ENCODE measurements at places on chromosomes 4 and X.

DNA sequence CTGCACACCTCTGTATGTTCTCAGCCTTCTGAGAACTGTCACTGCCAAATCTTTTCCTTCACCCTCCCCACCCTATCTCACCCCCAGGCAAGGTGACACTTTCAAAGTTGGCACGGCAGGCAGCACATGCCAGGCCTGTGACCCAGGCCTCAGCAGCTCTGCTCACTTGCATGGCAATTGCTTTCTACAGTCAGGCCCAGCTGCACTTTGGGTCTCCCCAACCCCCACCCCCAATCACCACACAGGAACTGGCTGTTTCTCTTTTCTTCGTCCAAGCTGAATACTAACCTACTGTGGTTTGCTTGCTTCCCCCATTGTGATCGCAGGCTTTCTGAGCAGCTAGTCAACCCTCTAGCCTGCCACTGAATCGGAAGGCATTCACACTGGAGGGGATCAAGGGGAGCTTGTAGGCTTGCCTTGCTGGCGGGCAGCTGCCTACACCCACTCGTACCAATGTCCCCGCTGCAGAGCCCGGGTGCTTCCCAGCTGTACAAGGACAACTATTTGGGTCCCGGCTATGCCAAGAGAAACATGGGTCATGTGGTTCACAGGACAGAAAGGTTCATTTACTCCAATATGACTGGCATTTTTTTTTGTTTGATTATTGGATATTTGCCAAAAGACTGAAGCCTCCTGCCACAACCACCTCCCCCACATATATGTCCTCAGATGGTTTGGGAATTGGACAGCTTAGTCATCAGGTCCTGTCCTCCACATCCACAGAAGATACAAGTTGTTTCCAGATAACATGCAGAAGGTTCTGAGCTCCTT lies 28.1 kb downstream of the SLC25A43 start:
- no peak for DNase-seq

GRCh38 chr4:7158081-7158750 lies 34.1 kb upstream of the SORCS2 start:
- no peak for DNase-seq

DNA sequence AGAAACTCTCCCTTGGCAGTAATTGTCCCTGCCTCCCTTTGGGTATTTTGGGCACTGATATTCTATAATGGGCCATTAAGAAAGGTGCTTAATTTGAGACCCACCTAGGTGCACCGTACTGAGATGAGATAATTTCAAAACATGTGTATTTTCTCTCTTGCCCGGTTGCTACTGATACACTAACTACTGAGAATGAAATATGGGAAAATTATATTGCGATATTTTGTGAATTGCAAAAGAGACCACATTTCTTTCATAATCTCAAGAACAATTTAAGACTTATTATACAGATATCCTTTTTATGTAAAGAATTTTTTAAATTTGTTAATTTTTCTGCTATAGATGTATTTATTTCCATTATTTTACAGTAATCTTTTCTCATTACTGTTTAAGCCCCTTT lies 284.9 kb downstream of the ADGRL3 start:
- DNase-seq: no peak

DNA sequence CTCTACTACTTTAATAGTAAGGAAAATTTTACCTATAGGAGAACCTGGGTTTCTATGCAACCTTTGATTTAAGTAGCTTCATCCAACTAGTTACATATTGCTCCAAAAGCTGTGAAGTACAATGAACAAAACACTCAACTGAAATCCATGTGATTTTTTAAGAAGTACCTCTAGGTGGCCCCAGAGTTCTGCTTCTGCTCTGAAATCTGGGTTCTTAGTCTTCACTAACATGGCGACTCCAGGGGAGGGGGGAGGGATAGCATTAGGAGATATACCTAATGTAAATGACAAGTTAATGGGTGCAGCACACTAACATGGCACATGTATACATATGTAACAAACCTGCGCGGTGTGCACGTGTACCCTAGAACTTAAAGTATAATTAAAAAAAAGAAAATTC lies 73.4 kb upstream of the MAGEB2 start:
- peak; percentile 12 for DNase-seq

DNA sequence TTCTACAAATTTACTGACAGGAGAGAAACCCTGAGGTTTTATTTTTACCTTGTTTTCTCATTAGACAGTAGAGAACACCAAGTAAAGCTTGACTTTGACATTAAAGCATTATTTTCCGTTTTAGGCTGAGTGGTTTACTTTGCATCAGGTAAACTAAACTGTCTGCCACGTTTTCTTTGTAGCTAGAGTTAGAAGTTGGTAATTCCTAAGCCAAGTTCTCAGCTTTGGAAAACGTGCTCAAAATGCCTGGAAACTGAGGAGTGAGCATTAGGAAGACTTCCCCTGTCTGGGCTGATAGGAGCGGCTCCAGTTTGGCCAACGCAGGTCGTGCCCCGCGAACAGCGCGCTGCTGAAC lies 819 bp downstream of the PDLIM3 start:
- DNase-seq: no peak

DNA sequence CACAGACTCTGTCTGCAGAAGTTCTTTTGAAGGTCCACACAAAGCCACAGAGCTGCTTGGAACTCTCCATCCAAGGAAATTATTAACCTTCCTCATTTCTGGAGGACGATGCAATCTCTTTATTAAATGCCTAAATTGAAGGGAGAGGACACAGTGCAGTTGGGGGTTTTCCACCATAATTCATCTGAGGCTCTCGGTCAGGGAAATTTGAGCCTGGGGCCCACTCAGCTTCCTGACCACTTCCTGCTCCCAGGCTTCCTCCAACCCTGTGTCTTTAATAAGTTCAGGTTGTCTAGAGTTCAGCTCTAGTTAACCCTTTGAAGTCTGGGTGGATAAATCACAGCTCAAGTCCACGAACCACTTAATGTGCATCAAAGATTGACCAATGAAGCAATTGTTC lies 58.5 kb downstream of the PRPS1 start:
- no peak for DNase-seq

- no peak for DNase-seq
Measured at GRCh38 chrX:30230395-30230794, at the start of gene MAGEB3. Gene MAGEB3, plus strand, starts transcription at chrX:30230657. Its CDS starts 5,268 bp downstream, at chrX:30235925.

DNA sequence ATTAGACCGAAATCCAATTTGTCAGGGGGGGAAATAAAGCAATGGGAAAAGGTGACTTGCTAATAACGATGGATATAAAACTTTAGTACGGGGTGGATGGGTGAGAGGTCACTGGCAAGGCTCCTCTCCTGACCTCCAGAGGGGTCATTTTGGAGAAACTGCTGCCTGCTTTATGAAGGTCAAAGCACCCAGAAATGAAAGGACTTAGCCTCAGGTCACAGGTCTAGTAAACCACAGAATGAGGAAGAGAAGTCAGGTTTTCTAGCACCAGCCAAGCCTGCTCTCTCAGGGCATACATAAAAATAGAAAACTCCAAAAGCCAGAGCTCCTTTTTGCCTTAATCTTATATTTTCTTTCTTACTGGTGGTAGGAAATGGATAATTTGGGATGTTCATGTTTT lies 134.2 kb downstream of the SHROOM3 start:
- no peak for DNase-seq

DNA sequence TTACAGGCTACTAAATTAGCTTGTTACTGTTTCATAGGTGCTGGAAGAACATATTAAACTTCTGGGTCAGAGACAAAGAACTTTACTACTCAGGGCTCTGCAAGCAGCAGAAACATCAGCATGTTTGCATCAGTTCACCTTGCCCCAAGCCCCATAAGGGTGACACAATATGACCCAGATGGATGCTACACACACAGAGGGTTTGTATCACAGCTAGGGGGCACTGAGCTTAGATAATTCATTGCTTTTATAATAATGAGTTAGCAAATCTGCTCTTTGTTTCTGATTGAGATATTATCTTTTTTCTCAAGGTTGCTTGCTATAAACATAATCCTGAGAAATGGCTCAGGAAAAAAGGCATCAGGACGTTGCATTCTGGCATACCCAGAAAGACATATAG lies 4.8 kb upstream of the SYNPO2 start:
- DNase-seq: no peak

DNA sequence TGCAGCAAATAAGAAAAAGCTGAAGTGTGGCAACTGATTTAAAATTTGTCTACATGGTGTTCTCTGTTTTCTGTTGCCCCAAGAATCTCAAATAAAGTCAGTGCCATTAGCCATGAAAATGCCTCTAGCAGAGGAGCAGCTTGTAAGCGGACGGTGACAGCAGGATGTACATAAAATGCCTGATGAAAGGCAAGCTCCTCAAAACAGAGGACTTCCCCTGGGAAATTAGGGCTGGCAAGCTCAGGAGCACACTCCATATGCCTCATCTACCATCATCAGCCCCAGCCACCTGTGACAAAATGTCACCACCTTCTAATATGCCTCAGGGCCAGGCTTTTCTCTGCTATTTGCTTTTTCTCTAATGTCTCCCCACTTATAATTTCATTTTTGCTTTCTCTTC lies 54.5 kb downstream of the ASB9 start:
- no peak for DNase-seq
